KG1 (cell line): ENCODE measurements at places on chromosomes 11 and 22.

DNA sequence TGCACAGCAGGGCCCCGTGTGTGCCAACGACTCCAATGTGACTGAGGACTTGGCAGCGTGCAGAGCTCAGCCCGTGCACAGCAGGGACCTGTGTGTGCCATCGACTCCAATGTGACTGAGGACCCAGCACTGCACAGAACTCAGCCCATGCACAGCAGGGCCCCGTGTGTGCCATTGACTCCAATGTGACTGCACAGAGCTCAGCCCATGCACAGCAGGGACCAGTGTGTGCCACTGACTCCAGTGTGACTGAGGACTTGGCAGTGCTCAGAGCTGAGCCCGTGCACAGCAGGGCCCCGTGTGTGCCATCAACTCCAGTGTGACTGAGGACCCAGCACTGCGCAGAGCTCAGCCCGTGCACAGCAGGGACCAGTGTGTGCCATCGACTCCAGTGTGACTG, 347.8 kb upstream of the B3GAT1 start:
- DNase-seq = no peak

DNA sequence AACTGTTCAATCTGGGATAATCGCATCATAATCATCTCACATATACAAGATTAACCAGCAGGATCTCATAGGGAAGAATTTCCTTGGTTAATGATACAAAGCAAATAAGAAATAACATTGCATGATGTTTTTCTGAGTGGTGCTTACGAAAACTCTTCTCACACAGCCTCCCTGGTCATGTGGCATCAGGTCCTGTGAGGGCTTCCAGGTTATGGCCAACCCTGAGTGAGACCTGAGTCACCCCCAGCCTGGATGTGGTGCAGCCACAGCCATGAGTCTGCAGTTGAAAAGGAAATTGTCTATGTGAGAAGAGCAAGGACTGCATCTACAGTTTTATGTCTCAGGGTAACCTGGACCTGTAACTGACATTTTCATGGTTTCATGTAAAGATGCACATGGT, 90.5 kb upstream of the XKR3 start:
- DNase-seq = no peak

DNA sequence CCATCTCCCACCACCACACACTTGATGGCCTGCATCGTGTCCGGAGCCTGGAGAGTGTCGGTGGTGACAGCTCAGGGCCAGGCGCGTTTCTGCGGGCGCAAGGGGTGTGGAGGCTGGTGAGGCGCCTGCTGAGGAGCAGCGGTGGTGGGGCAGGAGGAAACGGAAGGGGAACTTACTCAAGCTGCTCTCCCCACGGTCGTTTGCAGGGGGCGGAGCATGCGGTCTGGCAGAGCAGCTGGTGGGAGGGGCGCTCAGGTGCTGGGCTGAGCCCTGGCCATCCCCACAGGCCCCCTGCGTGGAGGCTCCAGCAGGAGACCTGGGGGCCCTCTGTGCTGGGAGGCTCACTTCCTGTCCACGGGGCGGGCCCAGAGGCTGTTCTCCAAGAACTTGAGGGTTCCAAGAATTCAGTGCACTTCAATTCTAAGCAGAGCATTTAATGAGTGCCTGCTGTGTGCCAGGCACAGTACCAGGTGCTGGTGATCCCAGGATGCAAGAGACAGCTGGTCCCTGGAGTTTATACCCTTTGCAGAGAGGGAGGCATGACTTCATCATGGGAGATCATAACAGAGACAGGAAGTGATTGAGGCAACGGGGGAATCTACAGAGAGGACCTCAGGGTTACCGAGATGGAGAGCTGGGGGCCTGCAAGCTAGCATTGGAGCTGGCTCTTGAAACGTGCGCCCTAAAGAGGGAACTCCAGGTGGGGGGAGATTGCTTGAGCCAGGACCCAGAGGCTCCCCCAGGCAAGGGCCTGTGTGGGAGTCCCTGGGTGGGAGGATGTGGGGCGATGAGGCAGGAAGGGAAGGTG, at the start of gene RAC2:
Gene RAC2, minus strand, starts transcription at position 156 of the 808 bp plus-strand sequence. Its CDS starts 121 bp downstream, at position 35.
- DNase-seq = peak; percentile 89

GRCh38 chr22:48827268-48827846, 1000.3 kb downstream of the BRD1 start:
- DNase-seq = no peak

DNA sequence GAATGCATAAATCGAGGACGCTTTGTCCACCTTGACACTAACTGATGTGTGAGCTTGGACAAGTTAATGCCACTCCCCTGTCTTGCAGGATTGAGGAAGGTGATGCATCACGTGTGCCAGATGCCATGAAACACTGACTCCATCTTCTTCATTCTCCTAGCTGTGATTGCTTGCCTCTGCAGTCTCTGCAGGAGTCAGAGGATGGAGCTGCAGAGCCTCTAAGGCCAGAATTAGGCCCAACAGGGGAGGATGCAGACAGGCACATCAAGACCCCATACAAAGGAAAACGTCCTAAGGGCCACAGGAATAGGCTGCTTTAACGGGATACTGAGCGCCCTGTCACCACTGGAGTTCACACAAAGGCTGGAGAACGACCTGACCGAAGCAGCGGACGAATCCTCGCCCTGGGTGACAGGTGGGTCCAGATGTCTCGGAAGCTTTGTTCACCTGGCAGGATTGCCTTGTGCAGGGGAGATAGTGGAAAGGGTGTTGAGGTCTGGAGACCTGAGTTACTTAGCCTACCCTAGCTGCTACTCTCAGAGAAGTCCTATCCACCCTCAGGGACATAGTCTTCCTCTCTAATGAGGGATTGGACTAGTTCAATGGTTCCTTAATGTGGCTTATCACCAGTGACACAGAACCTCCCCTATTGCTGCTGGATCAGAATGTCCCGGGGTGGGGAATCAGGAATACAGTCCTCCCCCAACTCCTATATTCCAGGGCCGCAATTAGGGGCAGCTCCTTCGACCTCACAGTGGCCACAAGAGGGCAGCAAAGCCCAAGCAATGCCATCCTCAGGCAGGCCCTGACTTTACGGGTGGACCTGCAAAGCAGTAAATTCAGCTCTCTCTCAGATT, 32.4 kb downstream of the DBX1 start:
- peak; percentile 4 for DNase-seq

GRCh38 chr22:39946503-39947219, 13.5 kb upstream of the TMA7B start:
- no peak for DNase-seq

DNA sequence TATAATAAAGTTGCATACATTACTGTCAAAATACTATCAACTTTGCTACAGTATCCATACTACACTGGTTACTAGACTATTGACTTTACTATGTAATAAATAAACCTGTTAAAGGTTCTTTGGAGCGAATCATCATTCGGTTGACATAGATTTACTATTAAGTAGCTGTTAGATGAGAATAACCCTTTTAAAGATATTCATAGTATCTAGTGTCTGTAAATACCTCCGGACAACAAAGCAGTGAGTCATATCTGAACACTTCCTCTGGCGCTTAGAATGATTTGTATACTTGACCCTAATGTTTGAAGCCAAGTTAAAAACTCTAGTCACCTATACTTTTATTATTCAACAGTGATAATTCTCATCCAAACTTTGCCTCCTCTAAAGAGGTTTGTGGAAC, 84.7 kb downstream of the MSANTD4 start:
- DNase-seq = no peak

- DNase-seq = peak; percentile 12
Observed at GRCh38 chr22:26835929-26836528, 178.6 kb downstream of the MIAT start.

- DNase-seq = no peak
Observed at GRCh38 chr11:35146074-35146521, 7.1 kb downstream of the CD44 start.

- DNase-seq = no peak
Observed at GRCh38 chr22:21755851-21756284, 20.3 kb upstream of the YPEL1 start.

DNA sequence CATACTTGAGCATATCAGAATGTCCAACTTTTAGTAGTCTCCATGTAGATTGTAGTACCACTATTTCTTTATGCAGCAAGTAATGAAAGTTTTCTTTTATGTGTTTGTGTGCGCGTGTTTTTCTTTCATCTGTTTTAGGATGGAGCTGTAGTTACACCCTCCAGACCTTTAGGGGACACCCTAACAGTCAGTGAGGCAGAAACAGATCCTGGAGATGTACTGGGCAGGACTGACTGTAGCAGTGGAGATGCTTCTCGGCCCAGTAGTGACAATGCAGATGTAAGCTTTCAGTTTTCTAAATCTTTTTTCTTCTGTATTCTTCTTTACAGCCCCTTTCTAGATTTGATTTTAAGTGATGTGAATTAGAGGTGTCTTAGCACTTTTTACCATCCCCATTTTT, 79.9 kb upstream of the GRIK4 start:
- DNase-seq = no peak
